ENCODE measurements at places on chromosomes 2 and 18. TPM values are rescaled to one million over a fixed set of nuclear protein-coding genes. Genes with fewer than 3 reads are reported as not detected.

The OTOF gene
- total RNA-seq: 14.4 TPM

The ARID5A gene
- 227 TPM for total RNA-seq

The FBXO48 gene
- 2.5 TPM for total RNA-seq

The GPR75 gene
- total RNA-seq: 4.4 TPM

The RFTN2 gene
- not detected for total RNA-seq

The HK2 gene
- 33.5 TPM for total RNA-seq

The C2orf72 gene
- 0.10 TPM for total RNA-seq

The SKOR2 gene
- total RNA-seq: not detected

The LIMS3 gene
- total RNA-seq: 0.59 TPM

The UGT1A10 gene
- not detected for total RNA-seq

The ACMSD gene
- total RNA-seq: not detected

The SESTD1 gene
- total RNA-seq: 13.4 TPM

The UNC80 gene
- not detected for total RNA-seq

The IL36RN gene
- not detected for total RNA-seq

The CYP26B1 gene
- total RNA-seq: not detected

The WDFY1 gene
- total RNA-seq: 55.6 TPM

The GALNT3 gene
- 15.4 TPM for total RNA-seq

The PLCD4 gene
- 0.64 TPM for total RNA-seq

The MYO5B gene
- total RNA-seq: 0.27 TPM

The CNTNAP5 gene
- total RNA-seq: not detected

The C2orf81 gene
- total RNA-seq: 3.5 TPM

The CD8B2 gene
- total RNA-seq: 0.15 TPM

The SRD5A2 gene
- total RNA-seq: not detected

The SIGLEC15 gene
- not detected for total RNA-seq

The TUBA3E gene
- not detected for total RNA-seq

The ATP8B1 gene
- total RNA-seq: not detected

The HEATR5B gene
- 21.1 TPM for total RNA-seq

The C2orf92 gene
- 12.4 TPM for total RNA-seq

The CMPK2 gene
- 57.7 TPM for total RNA-seq

The CAPN13 gene
- not detected for total RNA-seq

The GAL3ST2 gene
- total RNA-seq: not detected

The SULT1C4 gene
- total RNA-seq: not detected

The SLC9A4 gene
- 0.20 TPM for total RNA-seq

The FAM237A gene
- total RNA-seq: not detected
